RWPE1 (cell line): ENCODE measurements at places on chromosomes 5 and 9.

DNA sequence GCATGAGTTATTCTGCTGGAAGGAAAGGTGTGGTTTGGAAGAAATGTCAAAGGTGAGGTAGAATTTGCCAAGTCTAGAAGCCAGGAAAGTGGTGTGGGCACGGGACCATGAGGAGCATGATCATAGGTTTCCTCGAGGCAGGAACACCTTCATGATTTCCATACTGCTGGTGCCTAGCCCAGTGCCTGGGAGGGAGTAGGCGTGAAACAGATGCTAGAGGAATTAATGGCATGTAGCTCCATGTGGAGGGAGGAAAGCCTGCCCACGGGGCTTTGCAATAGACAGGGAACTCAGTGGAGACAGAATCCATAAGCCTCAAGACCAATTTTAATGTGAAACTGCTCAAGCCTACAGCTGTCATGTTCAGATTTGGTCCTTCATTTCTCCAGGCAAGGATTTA lies 35.1 kb downstream of the TTLL11 start:
- no peak for DNase-seq

- no peak for DNase-seq
Observed at GRCh38 chr5:55062039-55062779, 38.2 kb downstream of the GZMK start.

GRCh38 chr5:63690546-63690945 lies 271.7 kb downstream of the HTR1A start:
- no peak for DNase-seq

- no peak for DNase-seq
Observed at GRCh38 chr5:84383296-84383815, 1.3 kb downstream of the EDIL3 start.

GRCh38 chr5:178340187-178340586 lies 107.6 kb upstream of the PHYKPL start:
- no peak for DNase-seq

- DNase-seq: no peak
Observed at GRCh38 chr5:1767524-1768282, 31.9 kb downstream of the MRPL36 start.

DNA sequence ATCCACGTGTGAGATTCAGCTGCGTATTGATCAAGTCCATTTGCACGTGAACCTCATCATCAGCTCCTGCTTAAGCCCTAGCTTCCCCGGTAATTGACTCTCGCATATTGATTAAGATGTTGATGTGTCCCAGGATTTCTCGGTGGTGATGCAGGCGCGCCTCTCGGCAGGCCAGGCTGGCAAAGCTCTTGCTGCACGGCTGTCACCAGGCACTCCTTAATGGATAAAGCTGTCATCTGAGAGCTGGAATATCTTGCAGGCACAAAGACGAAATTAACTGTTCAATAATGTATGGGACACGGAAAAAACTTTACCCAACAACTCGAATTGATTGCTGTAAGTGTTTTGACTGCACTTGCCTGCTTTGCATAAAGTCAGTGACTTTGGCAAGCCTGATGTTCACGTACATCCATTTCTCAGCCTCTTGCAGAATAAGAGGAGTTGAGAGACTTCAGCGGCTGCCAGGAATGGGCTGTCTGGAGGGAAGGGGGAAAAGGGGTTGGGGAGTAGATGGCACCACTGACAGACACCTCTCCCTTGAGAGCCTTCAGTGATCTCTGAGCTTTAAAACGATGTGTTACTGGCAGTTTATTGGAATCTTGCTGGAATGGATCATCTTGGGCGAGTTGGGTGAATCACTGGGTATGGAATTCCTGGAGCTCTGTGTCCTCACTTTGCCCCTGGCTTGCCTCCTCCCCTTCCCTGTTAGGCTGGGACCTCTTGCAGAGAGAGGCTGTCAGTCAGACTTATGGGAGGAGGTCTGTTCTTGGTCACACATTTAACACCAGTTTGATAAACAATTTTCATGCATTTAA lies 650.3 kb downstream of the CCDC171 start:
- peak; percentile 91 for DNase-seq

GRCh38 chr9:8053501-8053900 lies 253.9 kb upstream of the DMAC1 start:
- DNase-seq: no peak
